ENCODE measurements at places on chromosomes 11 and 22. TPM values are rescaled to one million over a fixed set of nuclear protein-coding genes. Genes with fewer than 3 reads are reported as not detected.

OR6A2 gene
- total RNA-seq: not detected

TMEM151A gene
- total RNA-seq: 0.30 TPM

TRIM6 gene
- 3.7 TPM for total RNA-seq

KRTAP5-7 gene
- not detected for total RNA-seq

KIAA1671 gene
- under 0.01 TPM for total RNA-seq

GRK2 gene
- total RNA-seq: 41.8 TPM

ANKK1 gene
- not detected for total RNA-seq

PATE2 gene
- total RNA-seq: not detected

GLYATL2 gene
- total RNA-seq: 1.3 TPM

BATF2 gene
- total RNA-seq: 1.3 TPM

SLC43A3 gene
- total RNA-seq: 64.2 TPM

MMP8 gene
- total RNA-seq: not detected

TTLL1 gene
- total RNA-seq: 10.4 TPM

POTEH gene
- not detected for total RNA-seq

MFRP gene
- total RNA-seq: not detected

ZNF202 gene
- total RNA-seq: 4.7 TPM

FERMT3 gene
- 1.8 TPM for total RNA-seq

CDCA5 gene
- total RNA-seq: 26.2 TPM

FOSL1 gene
- 108 TPM for total RNA-seq

KIRREL3 gene
- 0.15 TPM for total RNA-seq

IGLL1 gene
- not detected for total RNA-seq

NECTIN1 gene
- total RNA-seq: 4.0 TPM
